ENCODE measurements at places on chromosomes 5 and 9.

DNA sequence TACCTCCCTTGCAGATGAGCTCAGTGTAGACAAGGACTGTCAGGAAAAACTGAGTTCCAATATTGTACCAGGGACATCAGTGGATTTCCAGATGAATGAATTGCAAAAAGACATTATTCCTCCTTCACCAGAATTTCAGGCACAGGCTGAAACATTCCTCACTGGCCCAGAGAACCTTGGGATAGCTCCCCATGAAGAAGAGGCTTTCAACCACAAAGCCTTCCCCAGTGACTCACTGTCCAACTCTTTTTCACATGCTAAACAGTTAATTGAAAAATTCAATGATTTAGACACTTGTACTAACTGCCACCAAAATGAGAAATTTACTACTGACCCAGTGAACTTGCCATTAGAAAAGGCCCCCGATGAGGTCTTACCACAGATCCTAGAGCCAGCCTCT lies 144.5 kb downstream of the UNC13B start:
- peaks cover 69% of the 10 kb centered on the region for H3K27me3 ChIP-seq
- H3K4me1 ChIP-seq: no peaks in the 10 kb centered on the region
- no peak overlapping the region for H3K4me3 ChIP-seq

DNA sequence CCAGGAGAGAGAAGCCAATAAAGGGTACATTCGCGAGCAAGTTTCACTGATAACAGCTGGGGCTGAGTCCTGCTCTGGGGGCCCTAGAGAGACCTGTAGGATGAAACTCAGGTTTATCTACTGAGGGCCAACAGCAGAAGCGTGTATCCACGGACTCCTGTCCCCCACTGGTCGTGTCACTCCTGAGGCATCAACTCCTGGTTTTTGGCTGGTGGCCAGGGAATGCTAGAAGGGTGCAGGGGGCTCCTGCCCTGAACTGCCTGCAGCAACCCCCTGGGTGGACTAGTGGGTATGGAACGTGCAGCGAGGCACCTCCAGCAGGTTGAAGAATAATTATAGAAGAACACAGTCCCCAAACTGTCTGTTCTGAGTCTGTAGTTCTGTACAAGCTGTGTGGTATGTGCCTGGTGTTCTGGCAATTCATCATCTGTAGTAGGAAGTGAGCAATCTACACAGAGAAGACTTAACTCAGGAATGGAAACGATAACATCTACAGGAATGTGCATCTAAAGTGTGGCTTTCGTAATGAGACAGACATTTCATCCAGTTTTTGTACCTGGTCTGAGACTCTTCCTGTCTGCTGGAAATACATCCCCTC lies 64.5 kb upstream of the GNA14 start:
- H3K36me3 ChIP-seq: no peaks in the 10 kb centered on the region
- peaks cover 3% of the 10 kb centered on the region for H3K27me3 ChIP-seq
- DNase-seq: no peak
- H3K4me3 ChIP-seq: no peak overlapping the region
- no peaks in the 10 kb centered on the region for H3K4me1 ChIP-seq

DNA sequence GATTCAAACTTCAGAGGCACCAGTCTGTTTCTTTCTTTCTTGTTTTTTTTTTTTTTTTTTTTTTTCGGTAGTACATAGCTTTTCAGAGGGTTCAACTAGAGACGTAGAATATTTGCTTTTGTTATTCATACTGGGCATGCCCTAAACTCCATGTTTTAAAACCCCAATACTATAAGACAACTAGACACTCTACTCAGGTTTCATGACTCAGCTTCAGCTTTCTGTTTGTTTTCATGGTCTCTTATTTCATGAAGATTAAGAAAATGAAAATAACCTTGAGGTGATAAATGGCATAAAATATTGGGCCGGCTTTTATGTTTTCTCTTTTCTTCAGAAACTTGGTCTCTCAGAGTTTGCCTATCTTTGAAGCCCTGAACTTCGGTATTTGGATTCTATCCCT lies 2126.3 kb upstream of the ACO1 start:
- no peak overlapping the region for H3K4me3 ChIP-seq
- no peak for DNase-seq
- H3K27me3 ChIP-seq: no peaks in the 10 kb centered on the region
- no peaks in the 10 kb centered on the region for H3K4me1 ChIP-seq
- H3K36me3 ChIP-seq: no peaks in the 10 kb centered on the region
- no peak overlapping the region for H3K27ac ChIP-seq

DNA sequence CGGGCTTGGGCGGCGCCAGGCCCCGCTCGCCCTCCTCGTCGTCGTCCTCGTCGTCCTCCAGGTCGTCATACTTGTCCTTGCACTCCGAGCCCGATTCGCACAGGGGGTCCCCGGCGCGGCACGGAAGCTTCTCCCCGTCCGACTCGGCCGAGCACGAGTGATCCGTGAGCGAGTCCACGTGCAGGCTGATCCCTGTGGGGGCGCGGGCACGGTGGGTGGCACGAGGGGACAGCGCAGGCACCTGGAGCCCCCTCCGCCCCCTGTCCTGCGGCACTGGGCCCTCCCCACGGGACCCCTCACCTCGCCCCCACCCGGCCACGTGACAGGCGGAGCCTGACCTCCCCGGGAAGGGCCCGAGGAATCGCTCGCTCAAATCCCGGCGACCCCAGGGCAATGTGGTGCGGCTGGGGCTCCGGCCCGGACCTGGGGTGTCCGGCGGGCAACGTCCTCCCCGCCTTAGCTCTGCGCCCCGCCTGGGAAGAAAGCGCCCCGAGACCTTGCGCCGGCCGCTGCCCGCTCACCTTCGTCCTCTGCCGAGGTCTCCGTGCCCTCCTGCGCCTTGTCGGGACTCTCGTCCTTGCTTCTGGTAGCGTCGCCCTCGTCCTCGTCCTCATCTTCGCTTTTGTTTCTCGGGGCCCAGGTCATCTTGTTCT lies 2.5 kb downstream of the IRX2 start:
- H3K27me3 ChIP-seq: peaks cover 35% of the 10 kb centered on the region
- DNase-seq: no peak
- H3K36me3 ChIP-seq: peaks cover 5% of the 10 kb centered on the region
- H3K27ac ChIP-seq: no peak overlapping the region

DNA sequence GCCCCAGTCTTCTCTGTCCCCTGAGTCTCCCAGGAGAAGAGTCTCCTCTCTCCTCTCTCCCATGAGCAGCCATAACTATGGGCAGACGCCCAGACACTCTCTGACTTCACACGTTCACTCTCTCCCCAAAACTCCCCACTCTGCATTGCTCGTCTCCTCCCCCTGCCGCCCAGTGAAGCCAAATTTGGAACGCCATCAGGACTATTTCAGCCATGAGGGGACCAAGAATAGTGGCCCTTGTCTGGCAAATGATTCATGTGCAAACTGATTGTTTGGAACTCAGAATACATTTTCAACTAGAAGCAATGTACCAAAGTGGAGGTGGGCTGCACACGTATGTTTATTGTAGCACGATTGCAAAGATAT lies 20.9 kb downstream of the CMBL start:
- no peak for DNase-seq
- H3K27ac ChIP-seq: no peak overlapping the region
- H3K4me3 ChIP-seq: no peak overlapping the region
- peaks cover 7% of the 10 kb centered on the region for H3K27me3 ChIP-seq

DNA sequence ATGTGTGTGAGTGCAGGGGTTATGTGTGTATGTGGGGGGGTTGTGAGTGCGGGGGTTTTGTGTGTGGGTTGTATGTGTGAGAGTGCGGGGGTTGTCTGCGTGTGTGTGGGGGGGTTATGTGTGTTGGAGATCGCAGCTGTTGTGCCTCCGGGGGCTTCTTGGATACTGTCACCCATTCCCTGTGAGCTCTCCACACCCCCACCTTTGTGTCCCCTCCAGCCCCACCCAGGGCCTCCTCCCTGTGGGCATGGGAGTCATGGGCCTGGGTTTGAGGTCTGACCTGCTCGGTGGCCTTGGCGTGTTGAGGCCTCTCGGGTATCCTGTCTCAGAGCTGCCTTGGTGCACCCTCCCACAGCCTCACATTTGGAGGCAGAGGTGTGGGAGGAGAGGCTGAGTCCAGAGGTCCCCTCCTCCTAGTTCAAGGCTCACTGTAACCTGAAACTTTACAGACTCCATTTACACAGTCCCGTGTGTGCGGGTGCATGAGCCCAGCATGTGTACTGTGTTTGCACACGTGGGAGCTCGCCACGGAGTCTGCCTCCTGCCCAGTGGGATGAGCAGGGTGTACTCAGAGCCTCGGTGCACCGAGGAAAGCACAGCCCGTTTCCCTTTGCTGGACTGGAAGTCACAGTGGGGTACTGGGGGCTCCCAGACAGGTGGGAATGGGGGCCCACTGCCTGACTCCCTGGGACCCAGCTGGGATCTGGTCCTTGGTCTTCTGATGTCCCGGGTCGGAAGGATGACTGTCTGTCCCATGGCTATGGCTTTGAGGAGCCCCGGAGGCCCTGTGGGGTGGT lies 43.4 kb downstream of the RXRA start:
- H3K4me3 ChIP-seq: no peak overlapping the region
- no peaks in the 10 kb centered on the region for H3K36me3 ChIP-seq
- H3K4me1 ChIP-seq: peaks cover 7% of the 10 kb centered on the region
- DNase-seq: no peak
- H3K27ac ChIP-seq: no peak overlapping the region
- H3K27me3 ChIP-seq: no peaks in the 10 kb centered on the region

GRCh38 chr5:91110686-91111085 lies 272.4 kb downstream of the ARRDC3 start:
- H3K27ac ChIP-seq: no peak overlapping the region
- H3K27me3 ChIP-seq: peaks cover 12% of the 10 kb centered on the region
- H3K36me3 ChIP-seq: no peaks in the 10 kb centered on the region
- no peak for DNase-seq
- no peaks in the 10 kb centered on the region for H3K4me1 ChIP-seq

DNA sequence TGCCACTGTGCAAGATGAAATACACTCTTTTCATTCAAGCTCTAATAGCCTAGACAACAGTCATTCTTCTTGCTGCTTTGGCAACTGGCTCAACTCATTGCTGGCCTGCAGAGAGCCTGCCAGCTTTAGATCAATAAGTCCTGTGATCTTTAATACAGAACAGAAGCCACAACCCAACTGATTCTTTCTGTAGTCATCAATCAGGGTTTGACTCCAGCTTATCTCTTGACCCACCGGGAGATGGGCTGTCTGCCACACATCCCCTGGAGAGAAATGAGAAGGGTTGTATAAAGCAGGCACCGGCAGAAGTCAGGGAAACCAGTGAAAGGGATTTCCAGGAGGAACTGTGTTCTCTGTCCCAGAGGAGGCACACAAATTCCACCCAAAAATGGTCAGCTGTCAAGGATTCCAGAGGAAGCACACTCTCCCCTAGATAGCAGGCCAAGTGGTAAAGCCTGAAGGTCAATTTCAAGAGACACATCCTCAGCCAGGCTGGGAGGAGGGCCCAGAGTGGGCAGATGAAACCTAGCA lies 24.5 kb downstream of the LHFPL2 start:
- H3K27ac ChIP-seq: no peak overlapping the region
- no peaks in the 10 kb centered on the region for H3K36me3 ChIP-seq
- peaks cover 11% of the 10 kb centered on the region for H3K27me3 ChIP-seq
- H3K4me1 ChIP-seq: no peaks in the 10 kb centered on the region
- H3K4me3 ChIP-seq: no peak overlapping the region
- no peak for DNase-seq

DNA sequence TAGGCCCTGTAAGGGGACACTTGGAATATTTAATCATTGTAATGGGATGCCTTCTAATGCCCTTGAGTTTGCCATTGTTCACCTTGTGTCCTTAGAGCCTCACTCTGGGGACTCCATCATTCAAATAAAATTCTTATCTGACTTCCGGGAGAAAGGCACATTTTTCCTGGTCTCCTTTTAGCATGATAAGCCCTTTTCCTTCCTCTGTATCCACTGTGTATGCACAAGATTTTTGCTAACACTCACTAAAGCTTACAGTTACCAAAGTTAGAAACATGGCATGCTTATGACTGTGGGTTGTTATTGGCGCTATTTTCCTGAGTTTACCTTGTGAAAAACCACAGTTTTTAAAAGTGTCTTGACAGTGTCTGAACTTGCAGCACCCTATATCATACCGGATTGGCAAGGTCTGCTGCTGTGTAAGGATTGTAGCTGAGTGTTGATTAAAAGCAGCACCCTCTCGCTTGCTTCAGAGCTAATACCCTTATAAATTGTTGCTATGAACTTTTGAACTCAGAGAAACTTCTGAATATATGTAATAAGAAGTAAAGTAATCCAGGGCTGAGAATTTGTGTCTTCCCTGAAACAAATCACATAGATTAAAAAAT lies 46.4 kb downstream of the SNCAIP start:
- H3K4me3 ChIP-seq: no peak overlapping the region
- no peak overlapping the region for H3K27ac ChIP-seq
- no peaks in the 10 kb centered on the region for H3K36me3 ChIP-seq
- DNase-seq: no peak
- no peaks in the 10 kb centered on the region for H3K4me1 ChIP-seq

DNA sequence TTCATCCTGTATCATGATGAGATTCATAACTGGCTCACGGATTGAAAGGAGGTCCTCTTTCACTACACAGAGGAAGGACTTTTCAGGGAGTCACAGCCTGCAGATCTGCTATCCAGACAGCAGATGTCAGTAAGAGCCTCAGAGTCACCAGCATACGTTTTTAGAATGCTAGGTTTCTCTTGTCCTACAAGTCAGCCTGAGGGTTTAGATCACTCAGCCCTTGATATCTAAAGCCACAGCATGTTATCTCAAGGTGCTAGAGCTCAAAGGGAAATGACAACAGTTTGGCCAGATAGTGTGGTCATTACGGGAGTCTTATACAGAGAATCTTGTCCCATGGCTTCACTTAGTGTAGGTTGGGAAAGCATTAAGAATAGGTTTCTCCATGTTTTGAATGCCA lies 30.9 kb upstream of the SLC46A2 start:
- H3K4me1 ChIP-seq: peaks cover 5% of the 10 kb centered on the region
- no peak overlapping the region for H3K27ac ChIP-seq
- DNase-seq: no peak
- H3K4me3 ChIP-seq: no peak overlapping the region
- no peaks in the 10 kb centered on the region for H3K36me3 ChIP-seq
- peaks cover 30% of the 10 kb centered on the region for H3K27me3 ChIP-seq
